ENCODE measurements at places on chromosomes 3 and 15.

DNA sequence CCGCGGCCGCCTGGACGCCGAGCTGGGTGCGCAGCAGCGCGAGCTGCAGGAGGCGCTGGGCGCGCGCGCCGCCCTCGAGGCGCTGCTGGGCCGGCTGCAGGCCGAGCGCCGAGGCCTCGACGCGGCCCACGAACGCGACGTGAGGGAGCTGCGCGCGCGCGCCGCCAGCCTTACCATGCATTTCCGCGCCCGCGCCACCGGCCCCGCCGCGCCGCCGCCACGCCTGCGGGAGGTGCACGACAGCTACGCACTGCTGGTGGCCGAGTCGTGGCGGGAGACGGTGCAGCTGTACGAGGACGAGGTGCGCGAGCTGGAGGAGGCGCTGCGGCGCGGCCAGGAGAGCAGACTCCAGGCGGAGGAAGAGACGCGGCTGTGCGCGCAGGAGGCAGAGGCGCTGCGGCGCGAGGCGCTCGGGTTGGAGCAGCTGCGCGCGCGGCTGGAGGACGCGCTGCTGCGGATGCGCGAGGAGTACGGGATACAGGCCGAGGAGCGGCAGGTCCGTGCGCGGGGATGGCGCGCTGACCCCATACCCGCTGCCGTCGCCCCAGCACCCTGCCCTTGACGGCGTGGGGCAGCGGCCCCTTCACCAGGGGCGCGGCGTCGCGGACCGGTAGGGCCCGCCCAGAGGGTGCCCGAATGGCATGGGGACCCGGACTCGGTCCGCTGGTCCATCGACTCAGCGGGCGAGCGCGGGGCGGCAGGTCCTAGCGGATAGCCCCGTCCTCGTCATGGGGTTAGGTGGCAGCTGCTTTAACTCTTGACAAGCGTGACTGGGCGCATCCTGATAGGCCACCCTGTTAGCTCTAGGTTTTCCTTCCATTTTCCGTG is 848 bp downstream of the SYNM start:
- DNase-seq: no peak

DNA sequence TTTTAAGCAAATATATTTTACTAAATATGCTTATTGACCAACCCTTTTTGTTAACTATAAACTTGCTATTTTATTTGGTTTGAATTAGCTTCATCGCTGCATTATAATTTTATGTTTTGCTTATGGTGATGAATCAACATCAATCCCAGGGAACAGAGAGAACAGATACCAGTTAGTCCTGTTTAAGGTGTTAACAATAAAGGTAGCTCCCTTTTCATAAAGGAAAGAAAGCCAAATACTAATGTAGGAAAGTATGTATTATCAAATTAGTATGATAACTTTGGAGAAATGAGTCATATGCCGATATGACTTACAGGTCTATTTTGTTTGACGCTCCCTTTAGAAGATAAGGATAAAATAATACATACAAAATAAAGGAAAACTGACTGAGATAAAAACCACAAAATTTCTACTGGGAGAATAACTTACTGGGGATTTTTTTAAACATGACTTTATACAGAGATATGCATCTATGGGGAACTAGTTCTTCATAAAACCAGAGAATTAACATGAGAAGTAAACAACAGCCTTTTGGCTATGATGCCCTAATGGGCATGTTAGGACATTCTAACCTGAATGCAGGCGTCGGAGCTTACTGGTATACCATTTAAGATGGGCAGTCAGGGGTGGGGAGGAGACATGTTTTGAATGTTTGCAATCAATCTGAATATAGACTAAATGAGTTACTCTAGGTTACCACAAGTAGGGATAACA is 4.5 kb downstream of the OR5K2 start:
- DNase-seq: no peak

DNA sequence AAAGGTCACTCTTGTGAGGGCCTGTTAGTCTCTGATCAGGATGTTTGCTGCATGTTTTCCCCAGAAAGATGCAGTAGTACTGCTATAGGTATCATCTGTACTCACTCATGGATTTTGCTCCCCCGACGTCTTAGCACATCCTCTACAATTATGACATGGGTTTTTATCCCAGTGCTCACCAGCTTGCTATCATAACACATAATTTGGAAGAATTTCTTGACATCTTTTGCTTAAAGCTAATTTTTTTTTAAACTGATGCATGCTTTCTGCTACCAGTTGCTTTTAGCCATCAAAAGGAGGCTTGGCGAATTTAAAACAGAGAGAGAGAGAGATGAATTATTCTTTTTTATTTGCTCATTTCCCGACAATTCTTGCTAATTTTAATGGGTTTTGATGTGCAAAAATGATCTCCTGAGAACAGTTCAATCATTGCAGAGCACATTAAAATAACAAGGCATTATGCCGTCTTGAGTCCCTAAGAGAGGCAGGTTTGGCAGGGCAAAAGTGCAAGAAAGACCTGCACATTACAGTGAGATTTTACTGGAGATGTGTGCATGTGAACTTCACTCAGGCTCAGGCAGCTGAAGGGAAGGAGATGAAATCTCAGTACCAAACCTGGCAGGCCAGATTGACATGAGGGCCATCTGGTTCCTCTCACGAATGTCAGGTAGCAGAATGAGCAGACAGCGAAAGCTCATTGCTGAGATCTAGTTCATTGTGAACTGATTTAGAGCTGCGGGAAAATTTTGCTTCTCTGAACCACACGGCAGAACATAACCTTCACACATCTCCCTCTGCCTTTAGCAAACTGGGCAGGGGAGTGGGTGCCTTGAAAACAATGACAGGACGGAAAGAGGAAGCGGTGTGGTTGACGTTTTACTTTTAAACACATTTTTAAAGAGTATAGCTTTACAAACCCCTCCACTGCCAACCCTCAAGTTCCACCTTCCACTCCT is 25.9 kb upstream of the GOLGA8B start:
- no peak for DNase-seq

DNA sequence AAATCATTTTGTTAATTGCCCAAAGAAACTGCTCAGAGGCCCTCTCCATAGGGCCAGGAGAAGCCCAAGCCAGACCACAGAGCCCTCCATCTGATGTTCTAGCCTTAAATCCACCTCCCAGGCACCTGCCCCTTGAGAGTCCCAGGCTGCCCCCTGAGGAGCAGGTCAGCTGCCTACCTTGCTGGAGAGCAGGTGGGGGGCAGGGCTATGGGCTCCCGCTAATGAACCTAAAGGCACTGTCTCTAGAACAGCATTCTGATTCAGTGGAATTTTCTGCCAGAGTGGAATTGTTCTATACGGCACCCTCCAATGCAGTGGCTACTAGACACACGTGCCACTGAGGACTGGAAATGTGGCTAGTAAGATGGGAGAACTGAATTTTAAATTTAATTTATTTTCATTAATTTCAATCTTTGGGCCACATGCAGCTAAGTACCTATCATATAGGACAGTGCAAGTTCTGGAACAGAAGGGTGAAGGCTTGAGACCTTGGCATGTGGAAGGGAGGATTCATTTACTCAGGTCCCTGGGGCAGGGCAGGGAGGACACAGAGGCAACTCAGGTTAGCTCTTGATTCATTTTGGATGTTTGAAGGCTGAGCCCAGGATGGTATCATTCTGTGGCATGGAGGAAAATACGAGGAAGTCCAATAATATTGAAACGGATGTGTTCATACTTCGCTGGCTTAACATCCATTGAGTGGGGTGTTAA is 11.4 kb downstream of the AMOTL2 start:
- DNase-seq: no peak

DNA sequence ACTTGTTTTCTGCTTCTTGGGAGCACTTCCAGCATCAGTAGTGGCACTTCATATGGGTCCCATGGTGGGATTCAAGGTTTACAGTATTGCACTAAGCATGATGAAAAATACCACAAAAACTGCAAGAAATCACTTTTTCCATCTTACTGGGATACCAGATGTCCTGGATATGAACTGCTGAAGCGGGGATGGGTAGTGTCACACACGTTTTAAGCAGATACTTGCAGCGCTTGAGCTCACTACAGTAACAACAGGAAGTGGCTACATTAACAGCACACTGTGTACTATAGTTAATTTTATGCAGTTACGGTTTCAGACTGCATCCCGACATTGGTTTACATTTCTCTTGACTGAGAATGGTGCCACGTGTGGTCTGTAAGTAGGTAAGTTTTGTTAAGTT is 3.5 kb upstream of the ISG20 start:
- DNase-seq: no peak

DNA sequence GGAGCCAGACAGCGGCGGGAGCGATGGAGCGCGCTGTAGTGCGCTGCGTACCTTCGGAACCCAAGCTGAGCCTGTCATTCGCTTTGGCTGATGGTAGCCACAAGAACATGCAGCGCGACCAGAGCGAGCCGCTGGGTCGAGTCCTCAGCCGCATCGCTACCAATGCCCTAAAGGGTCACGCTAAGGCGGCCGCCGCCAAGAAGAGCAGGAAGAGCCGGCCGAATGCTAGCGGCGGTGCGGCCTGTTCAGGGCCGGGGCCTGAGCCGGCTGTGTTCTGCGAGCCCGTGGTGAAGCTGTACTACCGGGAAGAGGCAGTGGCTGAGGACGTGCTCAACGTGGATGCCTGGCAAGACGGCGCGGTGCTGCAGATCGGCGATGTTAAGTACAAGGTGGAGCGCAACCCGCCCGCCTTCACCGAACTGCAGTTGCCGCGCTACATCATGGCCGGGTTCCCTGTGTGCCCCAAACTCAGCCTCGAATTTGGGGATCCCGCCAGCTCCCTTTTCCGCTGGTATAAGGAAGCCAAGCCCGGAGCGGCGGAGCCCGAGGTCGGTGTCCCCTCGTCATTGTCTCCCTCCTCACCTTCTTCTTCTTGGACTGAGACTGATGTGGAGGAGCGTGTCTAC is 498 bp downstream of the PDE12 start:
- DNase-seq: no peak

DNA sequence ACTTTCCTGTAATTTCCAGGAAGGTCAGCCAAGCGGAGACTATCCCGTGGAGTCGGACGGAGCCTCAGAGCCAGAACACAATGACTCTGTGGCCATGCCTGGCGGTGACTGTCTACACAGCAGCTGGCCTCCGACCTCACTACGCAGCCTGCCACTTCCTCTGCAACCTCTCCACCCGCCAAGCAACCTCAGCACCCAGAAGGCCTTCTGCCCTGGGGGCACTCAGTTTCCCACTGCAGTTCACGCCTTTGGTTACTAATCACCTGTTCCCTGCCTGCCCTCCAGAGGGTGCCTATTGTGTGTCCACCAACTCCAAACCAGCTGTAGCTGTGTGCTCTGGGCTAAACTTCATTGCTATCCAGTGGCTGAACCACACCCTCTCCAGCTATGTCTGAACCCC is 44.0 kb downstream of the TM2D3 start:
- DNase-seq: no peak

DNA sequence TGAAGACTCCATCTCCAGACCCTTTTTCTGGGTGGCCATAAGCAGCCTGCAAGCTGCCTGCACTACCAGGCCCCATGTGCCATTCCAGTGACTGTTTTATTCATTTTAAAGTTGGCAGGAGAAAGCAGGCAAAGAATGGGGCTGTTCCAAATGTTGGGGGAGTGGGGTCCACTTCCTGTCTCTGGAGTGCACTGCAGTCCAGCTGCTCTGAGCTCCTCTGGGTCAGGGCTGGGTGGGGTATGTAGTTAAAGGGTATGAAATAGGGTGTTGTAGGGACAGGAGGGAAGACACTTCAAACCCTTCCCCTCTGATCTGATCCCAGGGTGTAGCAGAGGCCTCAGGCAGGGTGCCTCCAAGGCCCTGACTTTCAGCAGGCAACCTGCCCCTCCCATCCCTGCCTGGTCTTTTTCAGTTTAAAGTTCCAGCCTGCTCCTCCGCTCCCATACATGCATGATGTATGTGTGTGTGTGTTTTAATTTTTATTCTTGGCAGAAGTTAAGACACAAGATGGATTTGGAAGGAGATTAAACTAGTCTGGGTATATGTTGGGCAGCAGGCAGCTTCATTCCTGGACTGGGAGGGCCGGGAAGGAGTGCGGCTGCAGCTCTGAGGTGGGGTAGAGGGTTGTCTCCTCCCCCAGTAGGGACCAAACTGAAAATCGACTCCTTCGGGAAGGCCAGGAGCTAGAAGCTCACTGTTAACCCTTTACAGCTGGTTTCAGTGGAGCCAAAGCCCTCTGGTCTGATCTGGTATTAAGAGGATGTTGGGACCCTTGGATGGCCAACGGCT is 17.3 kb downstream of the BOC start:
- no peak for DNase-seq

DNA sequence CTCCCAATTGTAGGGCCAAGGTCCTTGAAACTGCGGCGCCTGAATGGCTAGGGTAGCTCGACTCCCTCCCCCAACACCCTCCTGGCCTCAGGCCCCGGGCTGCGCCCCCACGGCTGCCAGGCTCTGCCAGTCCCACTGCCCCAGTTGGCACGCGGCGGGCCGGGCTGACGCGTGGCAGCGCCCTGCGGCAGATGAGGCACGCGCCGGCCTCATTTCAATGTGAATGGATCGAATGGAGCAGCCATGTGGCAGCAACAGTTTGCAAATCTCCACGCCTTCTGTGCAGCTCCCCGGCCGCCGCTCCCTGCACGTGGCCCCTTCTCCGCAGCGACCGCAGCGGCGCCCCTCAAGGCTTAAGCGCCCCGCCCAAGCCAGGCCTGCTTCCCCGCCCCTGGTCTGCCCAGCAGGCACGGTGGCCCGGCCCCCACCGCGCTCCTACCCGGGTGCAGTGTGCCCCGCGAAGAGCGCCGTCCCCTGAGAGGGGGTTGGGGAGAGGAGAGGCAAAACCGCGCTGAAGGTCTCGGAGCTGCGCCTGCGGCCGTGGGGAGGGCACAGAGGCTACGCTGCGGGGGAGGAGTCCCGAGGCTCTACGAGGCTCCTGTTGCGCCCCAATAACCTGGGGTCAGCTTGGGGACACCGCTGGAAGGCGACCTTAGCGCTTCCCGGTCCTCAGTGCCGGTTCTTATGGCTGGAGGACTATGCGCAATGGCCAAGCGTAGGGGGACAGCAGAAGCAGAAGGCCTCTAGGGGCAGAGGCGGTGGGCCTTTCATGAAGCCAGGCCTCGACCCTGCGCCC is 3.1 kb upstream of the DLL4 start:
- DNase-seq: no peak

DNA sequence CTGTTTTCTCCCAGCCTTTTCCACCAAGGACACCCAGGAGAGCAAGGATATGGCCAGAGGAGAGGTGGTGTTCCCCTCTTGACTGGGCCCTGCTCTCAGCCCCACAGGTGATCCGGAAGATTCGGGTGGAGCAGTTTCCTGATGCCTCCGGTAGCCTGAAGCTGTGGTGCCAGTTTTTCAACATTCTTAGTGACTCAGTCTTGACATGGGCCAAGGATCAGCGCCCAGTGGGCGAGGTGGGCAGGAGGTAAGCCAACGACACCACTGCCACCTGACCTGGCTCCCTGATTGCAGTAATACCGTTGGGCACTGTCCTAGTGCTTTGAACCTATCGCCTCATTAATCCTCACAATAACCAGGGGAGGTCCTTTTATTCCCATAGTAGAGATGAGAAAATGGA is 25.3 kb upstream of the SLC28A1 start:
- DNase-seq: no peak

GRCh38 chr15:41907141-41907540 is 13.3 kb upstream of the SPTBN5 start:
- no peak for DNase-seq
